ENCODE measurements at places on chromosomes 5 and 9.

GRCh38 chr5:174183701-174184100 is 138.2 kb downstream of the NSG2 start:
- no peak for DNase-seq

GRCh38 chr5:133896873-133897272 is 71.6 kb downstream of the C5orf15 start:
- DNase-seq = no peak

GRCh38 chr5:142192286-142193113 is 83.9 kb downstream of the NDFIP1 start:
- no peak for DNase-seq

GRCh38 chr5:167785106-167785505 is 506.3 kb upstream of the WWC1 start:
- no peak for DNase-seq

- DNase-seq = no peak
Observed at GRCh38 chr9:36789886-36790285, 217.2 kb downstream of the MELK start.
